ENCODE measurements at places on chromosomes 7 and 10. TPM values are rescaled to one million over a fixed set of nuclear protein-coding genes. Genes with fewer than 3 reads are reported as not detected.

- H3K4me1 ChIP-seq, result no peaks in the 10 kb centered on the region
- no peak overlapping the region for H3K4me3 ChIP-seq
- DNase-seq, result no peak
- H3K27me3 ChIP-seq, result peaks cover 2% of the 10 kb centered on the region
- H3K27ac ChIP-seq, result no peak overlapping the region
Observed at GRCh38 chr7:98573816-98574215, 43.3 kb upstream of the NPTX2 start.

DNA sequence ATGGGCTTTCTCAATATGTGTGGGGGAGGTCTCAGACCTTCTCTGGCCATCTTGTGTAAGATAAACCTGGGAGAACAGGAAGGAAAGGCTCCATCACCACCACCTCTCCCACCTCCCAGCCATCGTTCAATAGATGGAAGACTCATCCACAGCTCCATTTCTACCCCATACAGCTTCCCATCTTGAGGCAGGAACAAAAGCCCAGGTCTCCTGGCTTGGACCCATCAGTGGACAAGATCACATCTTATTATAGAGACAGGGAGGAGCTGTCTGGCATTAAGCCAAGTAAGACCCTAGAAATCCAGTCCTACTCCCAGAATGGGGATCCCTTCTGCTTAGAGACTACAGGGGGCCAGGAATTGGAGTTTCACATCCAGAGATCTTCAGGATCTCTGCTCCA, 150.3 kb downstream of the GFRA1 start:
- DNase-seq, result no peak
- H3K4me1 ChIP-seq, result no peaks in the 10 kb centered on the region
- 0 out of 2 replicates have a peak, but pooled peaks cover 2% of the 10 kb centered on the region for H3K27me3 ChIP-seq
- H3K27ac ChIP-seq, result no peak overlapping the region

GRCh38 chr10:22992075-22992474, 64.2 kb downstream of the ARMC3 start:
- H3K36me3 ChIP-seq, result no peaks in the 10 kb centered on the region
- DNase-seq, result no peak
- H3K27ac ChIP-seq, result no peak overlapping the region
- H3K4me3 ChIP-seq, result no peak overlapping the region

GRCh38 chr10:110637558-110638053, 6.5 kb upstream of the RBM20 start:
- no peak overlapping the region for H3K27ac ChIP-seq
- no peak for DNase-seq
- peaks cover 17% of the 10 kb centered on the region for H3K27me3 ChIP-seq
- H3K4me1 ChIP-seq, result 0 out of 2 replicates have a peak, but pooled peaks cover 3% of the 10 kb centered on the region

GRCh38 chr10:88116481-88116880, 253.1 kb downstream of the PTEN start:
- H3K36me3 ChIP-seq, result no peaks in the 10 kb centered on the region
- H3K4me1 ChIP-seq, result no peaks in the 10 kb centered on the region
- H3K4me3 ChIP-seq, result no peak overlapping the region
- no peak overlapping the region for H3K27ac ChIP-seq
- DNase-seq, result no peak

- peak overlapping the region; percentile 59 for H3K27ac ChIP-seq
- H3K4me1 ChIP-seq, result no peaks in the 10 kb centered on the region
- no peak overlapping the region for H3K4me3 ChIP-seq
- no peaks in the 10 kb centered on the region for H3K27me3 ChIP-seq
- DNase-seq, result no peak
Observed at GRCh38 chr10:33145451-33146188, 187.6 kb upstream of the ITGB1 start.

DNA sequence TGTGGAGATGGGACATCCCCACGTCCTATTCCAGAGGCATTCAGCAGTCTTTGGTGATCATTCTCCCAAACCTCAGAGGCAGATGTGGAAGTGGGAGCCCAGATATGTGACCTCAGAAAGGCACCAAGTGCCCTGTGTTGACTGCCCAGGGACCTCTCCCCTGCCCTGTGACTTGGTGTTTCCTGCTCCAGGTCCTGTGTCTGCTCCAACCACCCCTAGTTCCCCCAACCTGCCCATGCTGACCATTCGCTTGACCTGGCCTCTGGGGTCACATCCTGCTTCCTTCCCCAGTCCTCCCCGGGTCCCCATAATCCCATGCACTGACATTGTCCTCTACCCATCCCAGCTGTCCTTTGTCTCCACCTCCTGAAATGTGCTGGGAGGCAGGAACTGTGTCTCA, 7.6 kb downstream of the CYP26A1 start:
- H3K36me3 ChIP-seq, result no peaks in the 10 kb centered on the region
- H3K4me3 ChIP-seq, result no peak overlapping the region
- no peak for DNase-seq
- no peak overlapping the region for H3K27ac ChIP-seq

DNA sequence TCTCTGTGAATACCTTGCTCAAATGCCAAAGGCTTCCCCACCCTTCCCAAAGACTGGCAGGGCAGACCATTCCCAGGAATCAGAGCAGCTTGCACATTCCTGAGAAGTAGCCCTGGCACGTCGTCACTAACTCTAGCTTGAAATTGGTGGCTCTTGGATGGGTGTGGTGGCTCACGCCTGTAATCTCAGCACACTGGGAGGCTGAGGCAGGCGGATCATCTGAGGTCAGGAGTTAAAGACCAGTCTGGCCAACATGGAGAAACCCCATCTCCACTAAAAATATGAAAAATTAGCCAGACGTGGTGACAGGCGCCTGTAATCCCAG, 108.2 kb upstream of the MPP7 start:
- H3K27ac ChIP-seq, result no peak overlapping the region
- H3K4me3 ChIP-seq, result no peak overlapping the region
- H3K4me1 ChIP-seq, result no peaks in the 10 kb centered on the region
- H3K27me3 ChIP-seq, result no peaks in the 10 kb centered on the region
- no peaks in the 10 kb centered on the region for H3K36me3 ChIP-seq

- peaks cover 59% of the 10 kb centered on the region for H3K4me1 ChIP-seq
- H3K27ac ChIP-seq, result peak overlapping the region; percentile 91
- DNase-seq, result no peak
Observed at GRCh38 chr10:132515811-132516726, 21.5 kb upstream of the INPP5A start.

- H3K4me1 ChIP-seq, result no peaks in the 10 kb centered on the region
- no peaks in the 10 kb centered on the region for H3K27me3 ChIP-seq
- H3K27ac ChIP-seq, result no peak overlapping the region
- H3K4me3 ChIP-seq, result no peak overlapping the region
- DNase-seq, result no peak
- H3K36me3 ChIP-seq, result no peaks in the 10 kb centered on the region
Observed at GRCh38 chr10:124433461-124433860, 14.7 kb upstream of the OAT start.

DNA sequence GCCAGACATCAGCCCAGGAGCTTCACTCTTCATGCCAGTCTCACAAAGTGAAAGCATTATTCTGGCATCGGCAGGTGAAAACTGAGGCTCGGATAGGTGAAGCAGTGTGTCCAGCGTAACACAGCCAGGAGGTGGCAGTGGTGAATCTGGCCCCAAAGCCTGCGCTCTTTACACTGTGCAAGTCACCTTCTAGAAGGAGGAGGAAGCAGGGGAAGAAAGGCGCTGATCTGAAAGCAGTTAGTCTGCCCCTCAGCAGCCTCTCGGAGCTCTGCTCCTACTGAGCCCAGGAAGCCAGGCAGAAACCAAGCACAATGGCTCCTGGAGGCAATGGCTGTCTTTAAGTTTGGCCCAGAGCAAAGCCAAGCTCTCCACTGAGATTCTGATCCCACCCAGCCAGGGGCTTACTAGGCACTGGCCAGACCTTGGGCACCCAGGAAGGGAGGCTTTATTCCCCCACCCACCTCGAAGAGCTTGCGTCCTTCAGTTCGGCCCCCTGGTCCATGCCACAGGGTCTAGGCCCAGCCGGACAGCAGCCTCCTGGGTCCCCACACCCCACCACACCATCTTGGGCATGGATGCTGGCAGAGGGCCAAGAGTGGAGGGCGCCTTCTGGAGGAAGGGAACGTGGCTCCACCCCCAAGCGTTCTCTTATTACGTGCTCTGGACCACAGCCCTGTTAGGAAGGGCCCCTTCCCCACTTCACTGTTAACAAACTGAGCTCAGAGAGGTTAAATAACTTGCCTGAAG, 104.5 kb downstream of the GRID1 start:
- peak; percentile 7 for DNase-seq
- no peak overlapping the region for H3K4me3 ChIP-seq
- H3K27me3 ChIP-seq, result 0 out of 2 replicates have a peak, but pooled peaks cover 2% of the 10 kb centered on the region
- peaks cover 5% of the 10 kb centered on the region for H3K4me1 ChIP-seq
- H3K36me3 ChIP-seq, result no peaks in the 10 kb centered on the region

- no peak overlapping the region for H3K4me3 ChIP-seq
- H3K4me1 ChIP-seq, result no peaks in the 10 kb centered on the region
- no peak for DNase-seq
- H3K27ac ChIP-seq, result no peak overlapping the region
- no peaks in the 10 kb centered on the region for H3K36me3 ChIP-seq
- H3K27me3 ChIP-seq, result no peaks in the 10 kb centered on the region
Observed at GRCh38 chr7:68030530-68030929, 1033.9 kb downstream of the TYW1 start.

DNA sequence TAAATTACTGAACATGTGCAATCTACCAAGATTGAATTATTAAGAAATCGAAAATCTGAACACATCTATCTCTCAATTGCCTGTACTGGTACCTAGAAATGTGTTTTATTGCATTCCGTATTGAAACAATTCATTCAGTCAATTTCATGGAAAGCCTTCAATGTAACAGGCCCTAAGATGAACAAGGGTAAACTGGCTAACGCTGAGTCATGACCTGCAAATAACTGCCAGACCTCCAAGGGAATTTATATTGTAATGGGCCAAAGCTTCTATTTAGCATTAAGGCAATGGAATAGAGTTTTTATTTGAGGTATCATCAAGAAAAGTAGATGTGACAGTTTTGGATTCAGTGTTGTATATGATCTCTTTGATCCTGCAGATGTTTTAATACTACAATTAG, 49.9 kb upstream of the CD36 start:
- DNase-seq, result no peak
- no peaks in the 10 kb centered on the region for H3K36me3 ChIP-seq

DNA sequence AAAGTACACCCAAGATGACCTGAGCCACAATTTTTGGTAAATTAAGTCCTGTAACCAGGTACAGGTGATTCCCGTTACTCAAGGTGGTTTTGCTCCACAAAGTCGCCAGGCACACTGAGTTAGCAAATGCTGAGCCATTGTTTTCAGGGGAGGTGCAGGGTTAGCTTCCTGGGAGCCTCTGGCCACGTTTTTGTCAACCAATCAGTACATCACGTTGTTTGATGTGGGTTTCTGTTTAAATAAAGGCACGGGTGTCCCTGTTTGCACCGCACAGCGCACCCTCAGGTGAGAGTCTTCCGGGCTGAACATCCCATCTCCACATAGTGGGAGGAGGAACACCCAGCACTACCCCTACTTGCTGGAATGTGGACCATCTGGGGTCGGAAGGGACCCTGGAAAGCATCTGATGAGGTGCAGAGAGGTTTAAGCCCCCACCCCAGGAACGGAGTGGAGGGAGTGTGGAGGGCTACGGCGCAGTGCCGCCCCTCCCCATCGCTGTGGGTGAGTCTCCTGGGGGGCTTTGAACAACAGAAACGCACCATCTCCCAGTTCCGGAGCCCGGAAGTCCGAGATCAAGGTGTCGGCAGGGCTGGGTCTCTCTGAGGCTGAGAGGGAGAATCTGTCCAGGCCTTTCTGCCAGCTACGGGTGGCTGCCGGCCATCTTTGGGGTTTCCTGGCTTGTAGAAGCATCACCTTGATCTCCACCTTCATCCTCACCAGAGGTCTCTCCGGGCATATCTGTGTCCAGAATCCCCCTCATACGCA, 42.5 kb downstream of the PRKAG2 start:
- no peaks in the 10 kb centered on the region for H3K4me1 ChIP-seq
- no peak overlapping the region for H3K27ac ChIP-seq
- H3K4me3 ChIP-seq, result no peak overlapping the region
- H3K27me3 ChIP-seq, result no peaks in the 10 kb centered on the region

GRCh38 chr10:128775743-128776142, 649.5 kb upstream of the MKI67 start:
- H3K4me1 ChIP-seq, result no peaks in the 10 kb centered on the region
- no peaks in the 10 kb centered on the region for H3K36me3 ChIP-seq
- H3K27ac ChIP-seq, result no peak overlapping the region
- DNase-seq, result no peak
- H3K27me3 ChIP-seq, result peaks cover 4% of the 10 kb centered on the region

DNA sequence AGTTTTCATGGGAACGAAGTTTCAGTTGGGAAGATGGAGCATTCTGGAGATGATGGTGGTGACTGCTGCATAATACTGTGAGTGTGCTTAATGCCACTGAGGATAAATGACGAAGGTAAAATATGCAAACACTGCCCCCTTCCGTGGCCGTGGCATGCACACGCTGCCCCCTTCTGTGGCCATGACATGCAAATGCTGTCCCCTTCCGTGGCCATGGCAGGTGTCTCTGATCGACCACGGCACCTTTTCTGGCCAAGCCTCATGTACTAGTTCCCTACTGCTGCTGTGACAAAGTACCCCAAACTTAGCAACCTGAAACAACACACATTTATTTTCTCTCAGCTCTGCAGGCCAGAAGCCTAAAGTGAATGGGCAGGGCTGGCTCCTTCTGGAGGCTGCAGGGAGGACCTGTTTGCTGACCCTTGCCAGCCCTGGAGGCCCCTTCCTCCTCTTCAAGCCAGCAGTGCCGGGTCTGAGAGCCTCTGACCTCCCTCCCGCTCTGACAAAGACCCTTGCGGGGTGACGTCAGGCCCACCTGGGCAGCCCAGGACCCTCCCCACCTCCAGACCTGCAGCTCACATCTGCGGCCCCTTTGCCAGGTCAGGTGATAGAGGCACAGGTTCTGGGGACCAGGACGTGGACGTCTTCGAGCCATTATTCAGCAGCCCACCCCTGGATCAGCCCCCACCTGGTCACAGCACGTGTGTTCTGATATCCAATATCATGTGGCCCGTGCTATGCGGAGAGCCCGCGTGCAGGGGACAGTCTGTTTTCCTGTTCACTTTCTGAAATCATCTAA, 82.0 kb downstream of the MICALL2 start:
- peak; percentile 17 for DNase-seq
- no peak overlapping the region for H3K4me3 ChIP-seq
- H3K4me1 ChIP-seq, result no peaks in the 10 kb centered on the region
- H3K36me3 ChIP-seq, result no peaks in the 10 kb centered on the region
- H3K27me3 ChIP-seq, result no peaks in the 10 kb centered on the region

GRCh38 chr10:43749940-43750552, 101.4 kb upstream of the ZNF32 start:
- no peak overlapping the region for H3K4me3 ChIP-seq
- H3K27ac ChIP-seq, result no peak overlapping the region
- no peaks in the 10 kb centered on the region for H3K36me3 ChIP-seq

- H3K36me3 ChIP-seq, result no peaks in the 10 kb centered on the region
- no peak overlapping the region for H3K27ac ChIP-seq
- no peak for DNase-seq
- no peaks in the 10 kb centered on the region for H3K4me1 ChIP-seq
Observed at GRCh38 chr10:1686491-1686749, 50.9 kb downstream of the ADARB2 start.

- no peaks in the 10 kb centered on the region for H3K4me1 ChIP-seq
- no peak overlapping the region for H3K27ac ChIP-seq
- no peaks in the 10 kb centered on the region for H3K36me3 ChIP-seq
- no peak overlapping the region for H3K4me3 ChIP-seq
Observed at GRCh38 chr7:121180436-121181063, 148.2 kb upstream of the WNT16 start.

- no peak for DNase-seq
- H3K27me3 ChIP-seq, result no peaks in the 10 kb centered on the region
- no peaks in the 10 kb centered on the region for H3K36me3 ChIP-seq
- H3K4me3 ChIP-seq, result no peak overlapping the region
- peaks cover 4% of the 10 kb centered on the region for H3K4me1 ChIP-seq
- H3K27ac ChIP-seq, result no peak overlapping the region
Observed at GRCh38 chr10:29840516-29841276, 205.9 kb upstream of the SVIL start.

HOXA3 gene
- total RNA-seq, result 30.2 TPM

PAOX gene
- total RNA-seq, result 9.3 TPM

DYNC1I1 gene
- total RNA-seq, result 0.13 TPM

SLC18A3 gene
- total RNA-seq, result not detected

AKR1C8 gene
- total RNA-seq, result not detected

CDC14C gene
- total RNA-seq, result not detected

CUZD1 gene
- total RNA-seq, result 2.9 TPM

SPDYE2B gene
- total RNA-seq, result not detected
